Astrocyte (in vitro differentiated cells and primary cell): ENCODE measurements at places on chromosomes 11 and 22. TPM values are rescaled to one million over a fixed set of nuclear protein-coding genes. Genes with fewer than 3 reads are reported as not detected.

Gene MGAT3
- 7.9 and 9.7 TPM in 2 replicates for total RNA-seq

DNA sequence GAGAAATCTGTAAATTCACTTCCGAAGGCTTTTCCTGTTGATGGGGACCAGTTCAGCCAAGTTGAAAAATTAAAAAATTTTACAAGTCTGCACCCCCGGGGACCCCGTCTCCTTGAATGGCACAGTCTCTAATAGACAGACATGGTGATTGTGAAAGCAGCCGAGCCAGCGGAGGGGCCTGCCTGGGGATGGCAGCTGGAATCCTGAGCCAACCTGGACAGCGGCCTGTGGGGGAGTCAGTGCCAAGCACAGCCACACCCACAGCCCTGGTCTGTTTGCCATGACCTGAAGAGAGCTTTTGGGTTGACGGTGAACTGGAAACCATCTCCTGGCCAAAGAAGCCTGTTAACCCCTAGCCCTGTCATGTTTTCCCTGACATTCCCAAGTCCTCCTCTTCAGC is 64.7 kb downstream of the PARVG start:
- no peak for DNase-seq

DNA sequence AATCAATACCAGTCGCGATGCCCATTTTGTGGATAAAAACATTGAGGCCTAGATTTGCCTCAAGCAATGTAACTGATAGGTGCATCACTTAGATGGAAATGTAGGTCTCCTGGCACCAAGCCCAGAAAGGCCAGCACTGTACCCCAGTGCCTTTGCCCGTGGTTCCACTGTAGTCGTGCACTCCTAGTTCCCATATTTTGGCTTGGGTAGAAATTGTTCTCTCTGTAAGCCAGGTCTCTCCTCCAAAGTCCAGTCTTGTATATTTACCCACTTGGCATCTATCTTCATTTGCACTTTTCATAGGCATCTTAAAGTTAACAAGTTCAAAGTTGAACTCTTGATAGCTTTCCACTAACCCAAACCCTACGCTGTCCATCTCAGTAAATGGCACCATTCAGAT is 41.6 kb upstream of the DMC1 start:
- no peak for DNase-seq

GRCh38 chr22:41683616-41684015 is 5.1 kb downstream of the SNU13 start:
- DNase-seq: no peak
